ENCODE measurements at places on chromosomes 4 and X.

- DNase-seq: peak; percentile 5
These were observed 18.7 kb upstream of the DDIT4L start for GRCh38 chr4:100208964-100209363.

DNA sequence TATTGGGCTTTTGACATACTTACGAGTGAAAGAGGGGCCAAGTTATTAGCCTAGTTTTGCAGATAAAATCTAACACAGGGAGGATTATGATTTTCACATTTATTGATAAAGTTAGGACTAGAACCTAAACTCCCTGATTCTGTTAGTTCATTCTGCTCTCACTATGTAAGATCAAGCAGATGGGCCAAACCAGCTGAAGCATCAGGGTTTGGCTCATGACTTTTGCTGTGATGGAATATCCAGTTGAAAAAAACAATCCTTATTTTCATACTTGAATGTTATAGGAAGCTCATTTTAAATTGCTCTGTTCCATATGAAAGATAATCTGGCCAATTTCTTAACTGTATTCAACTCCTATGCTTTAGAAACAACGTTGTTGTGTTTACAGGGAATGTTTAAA lies 21.2 kb downstream of the SPRY1 start:
- no peak for DNase-seq

- peak; percentile 85 for DNase-seq
These were observed 31.5 kb upstream of the ELF2 start for GRCh38 chr4:139208404-139208945.

GRCh38 chrX:27555514-27555913 lies 34.6 kb upstream of the DCAF8L2 start:
- DNase-seq: peak; percentile 26

DNA sequence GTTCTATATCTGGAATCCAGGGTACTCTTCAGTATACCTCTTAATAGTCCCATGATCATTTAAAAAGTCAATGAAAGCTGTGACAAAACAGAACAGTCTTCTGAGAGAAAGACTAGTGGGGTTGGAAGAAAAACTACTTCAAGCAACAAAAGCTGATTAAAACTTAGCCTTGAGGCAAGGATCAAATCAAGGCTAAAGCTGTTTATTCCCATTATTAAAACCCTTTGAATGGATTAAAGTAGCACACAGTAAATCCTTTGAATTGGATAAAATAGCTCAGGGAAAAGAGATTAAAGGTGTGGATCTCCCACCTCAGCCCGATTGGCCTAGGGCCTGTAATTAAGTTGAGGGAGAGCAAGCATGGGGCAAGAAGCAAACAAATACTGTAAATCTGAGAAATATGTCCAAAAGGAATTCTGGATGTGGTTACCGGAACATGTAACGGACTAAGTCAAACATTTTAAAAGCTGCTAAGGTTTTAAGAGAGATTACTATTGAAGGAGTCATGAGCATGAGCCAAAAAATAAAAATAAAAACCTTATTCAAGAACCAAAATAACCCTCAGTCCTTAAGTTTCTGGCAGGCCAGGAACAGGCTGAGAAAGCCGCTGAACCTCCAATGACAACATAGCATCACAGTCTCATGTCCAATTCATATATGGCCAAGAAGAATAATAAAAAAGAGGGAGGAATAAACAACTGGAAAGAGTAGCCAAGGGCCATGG lies 257.3 kb upstream of the NEIL3 start:
- DNase-seq: no peak

GRCh38 chrX:71870208-71871098 lies 40.2 kb upstream of the NHSL2 start:
- peak; percentile 0 for DNase-seq

DNA sequence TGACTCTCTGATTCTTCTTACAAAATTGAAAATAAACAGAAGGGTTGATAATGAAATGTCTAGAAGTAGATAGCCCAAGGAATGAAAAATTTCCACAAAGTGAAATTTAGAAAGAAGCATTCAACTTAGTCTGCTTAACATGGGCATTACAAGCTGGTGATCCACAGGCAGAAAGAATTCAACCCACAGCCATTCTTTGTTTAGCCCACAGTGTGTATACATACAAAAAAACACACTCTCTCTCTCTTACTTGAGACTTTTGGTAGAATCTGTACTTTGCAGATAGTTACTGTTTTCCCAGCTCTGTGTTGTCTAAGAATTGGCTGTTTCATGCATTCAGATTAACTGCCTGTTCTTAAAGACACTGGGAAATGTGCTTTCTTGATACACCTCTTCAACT lies 159.8 kb downstream of the SLC4A4 start:
- no peak for DNase-seq

DNA sequence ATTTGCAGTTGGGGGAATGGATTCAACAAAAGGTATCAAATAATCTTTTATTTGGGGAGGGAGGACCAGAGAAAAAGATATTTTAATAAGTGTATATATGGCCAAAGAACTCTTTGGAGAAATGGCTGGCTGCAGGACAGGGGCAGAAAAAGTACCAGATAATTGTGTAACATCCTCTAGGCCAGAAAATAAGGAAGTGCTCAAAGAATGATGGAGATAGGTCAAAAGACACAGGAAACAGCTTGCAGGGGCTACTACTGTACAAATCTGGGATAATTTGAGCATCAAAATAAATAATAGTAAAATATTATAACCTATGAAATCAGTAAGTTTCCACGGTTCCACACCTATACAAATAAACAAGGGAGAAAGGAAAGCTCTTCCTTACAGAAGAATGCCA lies 34.8 kb downstream of the KLHL5 start:
- no peak for DNase-seq

All from fibroblast of skin of abdomen (primary cell).